ENCODE measurements at places on chromosomes 2 and 18. TPM values are rescaled to one million over a fixed set of nuclear protein-coding genes. Genes with fewer than 3 reads are reported as not detected.

- H3K36me3 ChIP-seq: no peaks in the 10 kb centered on the region
- H3K4me1 ChIP-seq: peaks cover 9% of the 10 kb centered on the region
- no peak overlapping the region for H3K27ac ChIP-seq
- no peak overlapping the region for H3K4me3 ChIP-seq
- H3K27me3 ChIP-seq: no peaks in the 10 kb centered on the region
Measured at GRCh38 chr2:228344531-228344930, 163.0 kb upstream of the SPHKAP start.

GRCh38 chr2:174341995-174342685 lies 7.4 kb downstream of the SP9 start:
- DNase-seq: no peak
- H3K27ac ChIP-seq: no peak overlapping the region
- no peaks in the 10 kb centered on the region for H3K27me3 ChIP-seq
- H3K4me1 ChIP-seq: peaks cover 48% of the 10 kb centered on the region
- no peaks in the 10 kb centered on the region for H3K36me3 ChIP-seq

- H3K36me3 ChIP-seq: no peaks in the 10 kb centered on the region
- no peak for DNase-seq
- H3K4me3 ChIP-seq: no peak overlapping the region
Measured at GRCh38 chr2:46317094-46317486, 19.9 kb downstream of the EPAS1 start.

- H3K4me1 ChIP-seq: no peaks in the 10 kb centered on the region
- H3K4me3 ChIP-seq: no peak overlapping the region
- H3K27ac ChIP-seq: no peak overlapping the region
- DNase-seq: no peak
- no peaks in the 10 kb centered on the region for H3K27me3 ChIP-seq
Measured at GRCh38 chr2:126788652-126789051, 110.0 kb upstream of the TEX51 start.

GRCh38 chr2:24435391-24436316 lies 55.4 kb upstream of the NCOA1 start:
- no peak overlapping the region for H3K27ac ChIP-seq
- H3K36me3 ChIP-seq: no peaks in the 10 kb centered on the region
- H3K4me3 ChIP-seq: no peak overlapping the region
- H3K27me3 ChIP-seq: no peaks in the 10 kb centered on the region

The DSC3 gene
- 0.22 TPM for total RNA-seq

The SLC4A3 gene
- total RNA-seq: not detected

The COX7A2L gene
- total RNA-seq: 202 TPM

The B3GNT7 gene
- total RNA-seq: 2.8 TPM

The CSRNP3 gene
- total RNA-seq: 6.0 TPM

All from Karpas-422 (cell line).